ENCODE measurements at places on chromosomes 2 and 18. TPM values are rescaled to one million over a fixed set of nuclear protein-coding genes. Genes with fewer than 3 reads are reported as not detected.

DNA sequence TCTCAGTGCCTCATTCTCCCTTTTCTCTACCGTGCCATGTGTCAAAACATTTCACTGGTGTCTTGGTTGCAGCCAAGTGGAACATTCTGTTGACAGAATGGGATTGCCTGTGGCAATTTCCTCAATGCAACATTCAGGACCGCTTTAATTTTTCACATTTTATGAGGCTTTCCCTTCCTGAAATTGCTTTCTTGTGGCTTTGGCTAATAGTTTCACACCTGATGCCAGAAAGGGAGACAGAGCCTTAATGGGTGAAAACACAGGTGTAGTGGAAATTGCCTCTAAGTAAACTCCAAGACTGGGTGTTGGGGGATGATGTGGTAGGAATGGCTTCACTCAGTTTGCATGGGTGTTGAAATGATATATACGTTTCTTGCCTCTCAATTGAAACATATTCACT, 278.3 kb downstream of the TSN start:
- no peak for DNase-seq

DNA sequence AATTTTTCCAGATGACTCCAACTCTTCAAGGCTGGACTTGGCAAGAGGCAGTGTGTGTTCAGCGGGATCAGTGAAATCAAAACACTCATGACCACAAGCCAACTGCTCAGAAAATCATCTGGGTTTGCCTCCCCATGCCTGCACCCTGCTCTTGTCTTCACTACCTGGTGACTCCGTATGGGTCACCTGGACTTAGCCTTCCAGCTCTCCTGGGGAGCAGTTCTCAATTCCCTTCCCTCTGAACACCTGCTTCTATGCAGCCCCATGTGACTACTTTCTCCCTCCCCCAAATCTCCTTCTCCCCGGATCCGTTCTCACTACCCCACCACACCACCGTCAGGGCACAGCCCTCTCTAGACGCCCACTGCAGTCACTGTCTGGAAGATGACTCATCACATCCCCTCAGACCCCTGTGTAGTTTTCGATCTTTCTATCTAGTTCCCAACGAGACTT, 130.2 kb upstream of the ID2 start:
- no peak for DNase-seq

- no peak for DNase-seq
These were observed 78.7 kb downstream of the RTTN start for GRCh38 chr18:70126832-70127231.

DNA sequence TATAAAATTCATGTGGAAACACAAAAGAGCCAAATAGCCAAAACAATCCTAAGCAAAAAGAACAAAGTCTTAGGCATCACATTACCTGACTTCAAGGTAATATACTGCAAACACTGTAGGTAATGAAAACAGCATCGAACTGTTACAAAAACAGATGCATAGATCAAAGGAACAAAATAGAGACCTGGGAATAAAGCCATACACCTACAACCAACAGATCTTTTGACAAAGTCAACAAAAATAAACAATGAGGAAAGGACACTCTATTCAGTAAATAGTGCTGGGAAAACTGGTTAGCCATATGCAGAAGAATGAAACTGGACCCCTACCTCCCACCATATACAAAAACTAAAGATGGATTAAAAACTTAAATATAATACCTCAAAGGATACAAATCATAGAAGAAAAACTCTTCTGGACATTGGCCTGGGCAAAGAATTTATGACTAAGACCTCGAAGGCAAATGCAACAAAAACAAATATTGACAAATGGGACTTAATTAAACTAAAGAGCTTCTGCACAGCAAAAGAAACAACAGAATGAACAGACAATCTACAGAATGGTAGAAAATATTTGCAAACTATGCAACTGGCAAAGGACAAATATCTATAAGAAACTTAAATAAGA, 218.0 kb downstream of the PHLPP1 start:
- no peak for DNase-seq

GRCh38 chr2:14140009-14140550, 492.4 kb upstream of the LRATD1 start:
- DNase-seq = no peak

GRCh38 chr2:24360050-24360962, at the start of gene ITSN2:
Gene ITSN2, minus strand, starts transcription at chr2:24360536. Its CDS starts 32,454 bp downstream, at chr2:24328082.
- peak; percentile 89 for DNase-seq

DNA sequence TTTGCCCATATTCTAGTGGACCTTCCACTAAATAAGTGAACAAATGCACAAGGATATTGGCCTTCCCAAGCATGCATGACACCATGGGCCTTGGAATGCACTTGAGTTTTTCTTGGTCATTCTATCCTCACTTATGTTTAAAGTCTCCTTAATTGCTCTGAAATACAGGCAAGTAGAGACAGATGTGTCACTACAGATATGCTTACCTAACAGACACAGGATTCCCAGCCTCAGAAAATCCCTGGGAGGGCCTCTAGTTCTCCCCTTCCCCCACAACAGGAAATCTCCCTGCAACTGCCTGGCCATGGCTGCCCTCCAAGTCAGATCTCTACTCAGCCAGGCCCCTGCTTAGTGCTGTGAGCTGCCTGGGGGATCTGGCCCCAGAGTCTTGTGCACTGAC, 445.2 kb downstream of the IRS1 start:
- no peak for DNase-seq

DNA sequence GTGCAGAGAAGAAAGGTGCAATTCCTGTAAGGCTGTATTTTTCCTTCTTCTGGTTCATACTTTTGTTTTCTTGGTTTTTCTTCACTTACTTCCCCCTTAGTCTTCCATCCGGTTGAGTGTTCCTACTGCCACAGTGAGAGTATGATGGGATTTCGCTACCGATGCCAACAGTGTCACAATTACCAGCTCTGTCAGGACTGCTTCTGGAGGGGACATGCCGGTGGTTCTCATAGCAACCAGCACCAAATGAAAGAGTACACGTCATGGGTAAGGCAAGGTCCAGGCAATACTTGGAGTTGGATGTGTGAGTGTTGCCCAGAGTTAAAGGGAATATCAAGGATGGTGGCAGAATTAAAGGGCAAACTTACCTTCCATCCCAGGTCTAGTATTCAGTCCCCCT, 108.0 kb downstream of the DTNA start:
- DNase-seq = no peak

- no peak for DNase-seq
These were observed 25.4 kb downstream of the SOCS6 start for GRCh38 chr18:70314151-70314782.

DNA sequence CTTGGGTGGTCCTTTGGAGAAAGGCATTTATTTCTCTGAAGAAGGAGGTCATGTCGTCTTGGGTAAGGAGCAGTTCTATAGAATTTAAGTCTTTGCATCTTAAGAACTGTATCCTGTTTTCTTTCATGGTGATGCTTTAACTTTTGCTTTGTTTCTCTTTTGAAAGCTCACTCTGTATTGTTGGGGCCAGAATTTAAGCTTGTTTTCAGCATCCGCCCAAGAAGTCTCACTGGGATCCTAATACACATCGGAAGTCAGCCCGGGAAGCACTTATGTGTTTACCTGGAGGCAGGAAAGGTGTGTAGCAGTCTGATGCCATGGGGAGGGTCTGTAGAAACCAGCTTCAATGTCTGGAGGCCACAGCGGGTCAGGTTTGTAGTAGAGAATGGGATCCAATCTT, 64.7 kb upstream of the TTC39C start:
- DNase-seq = no peak

SERPINB10 gene
- total RNA-seq = not detected

ZNF407 gene
- total RNA-seq = 1.3 TPM

IL1A gene
- total RNA-seq = 1.0 TPM

LGALSL gene
- 11.1 TPM for total RNA-seq

CHMP1B gene
- 44.2 TPM for total RNA-seq

Measured in Caki2 (cell line).